ENCODE measurements at places on chromosomes 6 and 20.

DNA sequence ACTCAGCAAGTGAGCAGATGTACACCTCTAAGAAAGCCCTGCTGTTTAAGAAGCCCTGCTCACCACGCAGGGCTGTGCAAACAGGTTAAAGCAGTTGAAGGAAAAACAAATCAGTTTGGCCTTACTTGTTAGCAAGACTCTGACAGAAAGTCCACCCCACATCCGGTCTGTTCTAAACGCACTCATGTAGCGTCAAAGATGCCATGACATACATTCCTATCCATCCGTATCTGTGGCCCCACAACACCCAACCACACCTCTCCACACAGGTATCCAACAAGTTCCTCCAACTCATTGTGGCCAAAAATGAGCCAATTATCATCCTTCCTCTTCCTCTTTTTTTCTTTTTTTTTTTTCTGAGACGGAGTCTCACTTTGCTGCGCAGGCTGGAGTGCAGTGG lies 22.8 kb upstream of the RAB22A start:
- no peak for DNase-seq

GRCh38 chr6:140271759-140272377 lies 897.4 kb upstream of the CITED2 start:
- DNase-seq: no peak

- DNase-seq: no peak
Measured at GRCh38 chr6:30530014-30530413, 26.3 kb downstream of the GNL1 start.

GRCh38 chr20:48106428-48106827 lies 321.1 kb upstream of the SULF2 start:
- no peak for DNase-seq

DNA sequence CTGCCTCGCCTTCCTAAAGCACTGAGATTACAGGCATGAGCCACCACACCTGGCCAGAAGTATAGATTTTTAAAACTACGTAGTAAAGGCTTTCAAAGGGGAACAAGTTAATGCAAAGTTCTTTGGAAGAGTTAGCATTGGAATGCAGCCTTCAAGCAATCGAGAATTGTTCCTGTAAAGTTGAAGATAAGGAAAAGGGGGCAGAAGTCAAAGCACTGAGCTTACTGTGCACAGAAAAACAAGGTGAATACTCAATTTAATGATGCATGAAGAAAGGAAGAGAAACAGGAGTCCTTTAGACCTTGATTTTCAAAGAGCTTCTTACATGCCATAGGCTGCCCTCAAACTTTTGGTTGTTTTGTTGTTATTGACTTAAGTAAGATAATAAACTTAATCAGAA lies 29.1 kb upstream of the LGSN start:
- no peak for DNase-seq

Data from esophagus squamous epithelium (tissue), 5 donors.